Progenitor cell of endocrine pancreas (in vitro differentiated cells): ENCODE measurements at places on chromosomes 6 and 20. TPM values are rescaled to one million over a fixed set of nuclear protein-coding genes. Genes with fewer than 3 reads are reported as not detected.

DNA sequence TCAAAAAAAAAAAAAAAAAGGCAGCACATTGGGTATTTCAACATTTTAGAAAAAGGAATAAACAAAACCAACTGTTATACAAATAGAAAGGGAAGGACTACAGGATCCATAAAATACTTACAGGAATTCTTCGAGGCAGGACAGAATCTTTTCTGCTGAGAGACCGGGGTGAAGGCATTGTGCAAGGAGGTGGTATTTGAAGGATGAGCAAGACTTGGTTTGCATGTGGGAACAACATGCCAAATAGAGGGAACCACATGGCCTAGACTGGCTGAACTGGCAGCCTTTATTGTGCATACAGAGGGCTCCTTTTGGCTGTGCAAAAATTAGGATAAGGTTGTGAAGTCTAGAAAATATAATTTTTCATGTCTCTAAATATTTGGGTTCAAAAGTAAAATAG is 62.9 kb downstream of the SCAND1 start:
- no peak for DNase-seq

GRCh38 chr6:137025786-137026730 is 18.7 kb downstream of the IL20RA start:
- DNase-seq = no peak

- no peak for DNase-seq
Measured at GRCh38 chr6:4910037-4910760, 93.6 kb downstream of the RPP40 start.

DNA sequence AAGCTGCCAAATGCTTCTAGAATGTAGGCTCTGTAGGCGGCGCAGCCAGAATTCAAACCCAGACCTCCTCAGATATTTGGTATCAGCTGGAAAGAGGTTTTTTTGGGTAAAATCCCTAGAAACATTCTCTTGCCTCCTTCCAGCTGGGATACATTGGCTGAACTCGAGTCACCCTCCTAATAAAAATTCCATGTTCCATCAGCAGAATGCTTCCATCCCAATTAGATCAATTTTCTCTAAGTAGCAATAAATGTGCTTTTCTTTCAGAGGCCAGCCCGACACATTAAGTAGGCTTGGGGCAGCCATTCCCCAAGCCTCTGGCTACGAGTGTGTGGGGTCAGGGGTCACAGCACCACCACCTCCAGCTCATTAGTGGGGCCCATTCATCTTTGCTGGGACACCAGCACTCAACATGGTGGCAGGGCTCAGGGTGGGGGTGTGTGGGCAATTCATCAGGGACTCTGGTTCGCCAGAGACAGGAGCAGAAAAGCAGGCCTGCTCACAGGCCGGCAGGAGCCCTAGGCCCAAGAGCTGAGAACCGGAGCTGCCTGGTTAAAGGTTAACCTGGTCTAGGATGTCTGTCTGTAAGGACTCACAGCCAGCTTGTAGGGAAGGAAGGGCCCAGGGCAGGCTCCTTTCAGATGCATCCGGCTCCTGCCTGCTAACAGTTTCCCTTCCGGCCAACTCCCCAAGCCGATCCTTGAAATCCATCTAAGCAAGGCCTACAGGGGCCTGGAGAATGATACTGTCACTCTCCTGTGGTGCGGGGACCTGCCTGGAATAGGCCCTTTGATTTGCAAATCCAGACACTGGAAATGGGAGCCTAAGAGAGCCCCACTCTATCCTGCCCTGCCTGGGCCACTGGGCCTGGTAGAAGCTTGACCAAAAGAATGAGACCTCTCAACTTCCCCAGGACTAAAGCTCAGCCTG is 159.1 kb upstream of the TOP1 start:
- no peak for DNase-seq

DNA sequence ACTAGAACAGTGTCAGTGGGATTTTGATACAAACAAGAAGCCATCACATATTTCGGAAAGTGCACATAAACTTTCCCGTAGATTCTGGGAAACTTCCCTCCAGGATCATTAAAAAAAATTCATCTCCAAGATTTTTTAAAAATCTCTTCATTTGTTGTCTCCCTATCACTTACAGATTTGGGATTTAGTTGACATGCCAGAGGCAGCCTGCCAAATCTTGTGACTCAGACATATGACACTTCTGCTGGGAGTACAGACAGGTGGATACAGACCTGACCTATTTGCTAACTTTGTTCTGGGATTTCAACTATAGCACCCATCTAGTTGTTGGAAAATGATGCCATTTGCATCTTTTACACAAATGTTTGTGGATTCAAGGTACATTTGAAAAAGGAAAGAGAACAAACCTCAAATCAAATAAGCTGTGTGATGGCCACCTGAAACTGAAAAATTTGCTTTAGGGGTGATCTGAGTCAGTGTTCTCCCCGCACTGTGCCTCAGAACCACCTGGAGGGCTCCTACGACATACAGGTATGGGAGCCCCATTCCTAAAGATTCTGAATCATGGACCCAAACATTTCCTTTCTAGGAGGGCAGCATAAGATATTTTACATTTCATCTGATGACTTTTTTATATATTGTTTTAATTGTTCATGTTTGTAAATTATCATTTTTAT is 21.9 kb upstream of the CD2AP start:
- no peak for DNase-seq

- no peak for DNase-seq
Measured at GRCh38 chr6:14966096-14966905, 279.6 kb upstream of the JARID2 start.

GRCh38 chr6:87656857-87657256 is 45.2 kb downstream of the AKIRIN2 start:
- DNase-seq = no peak

- no peak for DNase-seq
Measured at GRCh38 chr6:39451831-39452230, 129.3 kb upstream of the KCNK16 start.

GRCh38 chr20:31452575-31452974 is 12.1 kb downstream of the DEFB123 start:
- DNase-seq = no peak

GRCh38 chr6:136607204-136607931 is 57.1 kb upstream of the MAP7 start:
- no peak for DNase-seq

GRCh38 chr20:23039136-23039875 is 4.2 kb downstream of the SSTR4 start:
- DNase-seq = no peak

The MATN4 gene
- 0.20 TPM in 1 of 2 replicates, not detected in the other for total RNA-seq

The AGER gene
- 28.5 and 29.9 TPM in 2 replicates for total RNA-seq

GRCh38 chr6:12163149-12163548 is 127.0 kb upstream of the EDN1 start:
- no peak for DNase-seq

- DNase-seq = no peak
Measured at GRCh38 chr20:60066438-60066823, 108.2 kb downstream of the CDH26 start.

The SOX12 gene
- total RNA-seq = 54.8 and 59.0 TPM in 2 replicates

GRCh38 chr6:118187568-118188164 is 280.6 kb downstream of the SLC35F1 start:
- DNase-seq = no peak

The TRIM40 gene
- not detected in 2 replicates for total RNA-seq

The UBD gene
- 1.9 and 2.6 TPM in 2 replicates for total RNA-seq

DNA sequence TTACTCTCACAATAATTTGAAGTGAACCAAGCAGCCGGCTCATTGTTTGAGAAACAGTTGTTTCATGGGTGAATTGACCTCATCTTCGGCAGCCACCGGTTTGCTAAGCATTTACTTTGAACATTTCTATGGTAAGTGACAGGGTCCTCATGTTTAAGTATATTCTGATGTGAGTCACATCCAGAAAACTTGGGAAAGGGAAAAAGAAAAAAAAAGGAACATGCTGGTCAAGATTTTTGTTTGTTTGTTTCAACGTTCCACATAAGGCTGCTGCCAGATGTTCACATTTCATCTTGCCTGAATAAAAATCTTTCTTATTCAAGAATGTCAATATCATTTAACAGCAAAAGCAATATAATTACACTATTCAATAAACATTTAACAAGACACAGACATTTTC is 55.0 kb upstream of the EXOC2 start:
- DNase-seq = no peak

The NKX2-4 gene
- total RNA-seq = not detected in 2 replicates

The STMND1 gene
- 0.13 and 0.22 TPM in 2 replicates for total RNA-seq

GRCh38 chr6:75029333-75029732 is 176.5 kb downstream of the COL12A1 start:
- DNase-seq = no peak

GRCh38 chr6:41428996-41429421 is 93.6 kb downstream of the NCR2 start:
- DNase-seq = no peak

The CRISP3 gene
- not detected in 2 replicates for total RNA-seq

GRCh38 chr6:166307082-166308032 is 835 bp downstream of the PRR18 start:
- peak; percentile 32 for DNase-seq

The OVOL2 gene
- 5.4 and 5.9 TPM in 2 replicates for total RNA-seq

The IP6K3 gene
- total RNA-seq = 0.14 and 0.29 TPM in 2 replicates

DNA sequence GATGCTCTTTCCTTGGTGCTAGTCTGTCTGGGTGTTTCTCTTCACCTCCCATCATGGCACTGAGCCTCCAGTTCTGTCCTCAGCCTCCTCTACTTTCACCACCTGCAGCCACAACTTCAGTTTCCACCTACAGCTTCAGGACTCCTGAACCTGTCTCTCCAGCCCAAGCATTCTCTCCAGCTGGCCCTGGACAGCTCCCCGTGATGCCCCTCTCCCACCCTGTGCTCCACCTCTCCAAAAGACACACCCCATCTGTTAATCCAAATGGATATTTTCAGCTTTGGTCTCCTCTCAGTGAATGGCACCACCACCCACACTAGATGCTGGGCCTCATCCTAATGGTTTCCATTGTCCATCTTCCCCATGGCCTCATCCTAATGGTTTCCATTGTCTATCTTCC is 79.5 kb upstream of the NEDD9 start:
- no peak for DNase-seq

The PMEPA1 gene
- 9.1 and 9.2 TPM in 2 replicates for total RNA-seq
